ENCODE measurements at places on chromosomes 2 and 18.
A peak's percentile ranks its signal among the peaks of the same experiment; 100 is the strongest.

- DNase-seq, result no peak
These were observed 200.5 kb upstream of the GULP1 start for GRCh38 chr2:188091220-188091619.

- DNase-seq, result no peak
These were observed 14.4 kb downstream of the NGEF start for GRCh38 chr2:232998666-232998985.

GRCh38 chr2:219060821-219061791 is at the start of gene IHH:
Gene IHH, minus strand, starts transcription at chr2:219060921. Its CDS starts 454 bp downstream, at chr2:219060467.
- DNase-seq, result no peak

DNA sequence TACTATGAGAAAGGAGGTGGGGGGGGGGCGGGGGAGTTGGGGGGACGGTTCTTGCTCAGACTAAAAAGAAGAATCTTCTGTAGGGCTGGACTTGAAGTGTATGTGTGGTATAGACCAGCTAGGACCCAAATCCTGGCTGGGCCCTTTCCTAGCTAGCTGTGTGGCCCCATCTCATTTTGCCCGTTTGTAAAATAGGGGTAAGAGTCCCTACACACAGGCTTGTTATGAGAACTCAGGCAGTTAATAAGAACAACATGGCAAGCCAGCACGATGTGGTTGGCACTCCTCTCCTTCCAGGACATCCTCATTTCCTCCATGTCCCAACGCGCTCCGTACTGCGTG is 1.1 kb downstream of the EVA1A start:
- DNase-seq, result no peak

DNA sequence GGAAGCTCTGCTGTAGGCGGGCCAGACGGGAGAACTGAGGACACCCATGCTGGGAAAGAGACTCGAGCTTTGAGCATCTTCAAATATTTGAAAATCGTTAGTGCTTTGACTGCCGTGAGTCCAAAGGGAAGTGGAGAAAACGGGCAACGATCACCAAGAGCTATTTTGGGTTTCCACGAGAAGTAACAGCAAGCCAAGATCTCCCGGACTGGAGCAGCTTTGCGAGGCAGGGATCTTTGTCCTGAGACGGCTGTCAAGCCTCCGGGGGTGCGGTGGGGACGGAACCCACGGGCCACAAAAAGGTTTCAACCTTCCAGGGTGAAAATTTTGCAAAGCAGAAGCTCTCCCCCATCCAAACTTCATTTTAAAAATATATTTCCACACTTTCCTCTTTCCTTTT is 195.8 kb downstream of the NDUFA10 start:
- no peak for DNase-seq

- no peak for DNase-seq
These were observed 358.2 kb upstream of the SPRED2 start for GRCh38 chr2:65790676-65790935.

GRCh38 chr18:39425172-39425850 is 1859.7 kb upstream of the CELF4 start:
- no peak for DNase-seq

GRCh38 chr2:29703336-29703735 is 218.1 kb downstream of the ALK start:
- DNase-seq, result no peak

DNA sequence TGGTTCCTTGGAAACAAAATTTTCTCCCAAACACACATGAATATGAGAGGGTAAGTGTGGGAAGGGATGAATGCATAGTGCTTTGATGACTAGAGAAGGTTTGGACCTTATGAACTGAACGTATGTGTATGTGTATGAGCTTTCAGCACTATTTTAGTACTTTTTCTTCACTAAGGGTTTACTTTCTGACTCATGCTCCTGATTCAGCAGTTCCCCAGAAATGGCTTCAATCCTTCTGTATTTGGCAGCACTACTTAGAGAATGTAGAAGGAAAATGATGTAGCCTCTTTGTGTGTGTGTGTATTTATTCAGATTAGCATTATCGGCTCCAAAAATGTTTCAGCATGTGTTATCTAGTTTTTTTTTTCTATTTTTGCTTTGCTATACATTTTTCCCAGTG is 22.2 kb downstream of the KCNJ3 start:
- no peak for DNase-seq

DNA sequence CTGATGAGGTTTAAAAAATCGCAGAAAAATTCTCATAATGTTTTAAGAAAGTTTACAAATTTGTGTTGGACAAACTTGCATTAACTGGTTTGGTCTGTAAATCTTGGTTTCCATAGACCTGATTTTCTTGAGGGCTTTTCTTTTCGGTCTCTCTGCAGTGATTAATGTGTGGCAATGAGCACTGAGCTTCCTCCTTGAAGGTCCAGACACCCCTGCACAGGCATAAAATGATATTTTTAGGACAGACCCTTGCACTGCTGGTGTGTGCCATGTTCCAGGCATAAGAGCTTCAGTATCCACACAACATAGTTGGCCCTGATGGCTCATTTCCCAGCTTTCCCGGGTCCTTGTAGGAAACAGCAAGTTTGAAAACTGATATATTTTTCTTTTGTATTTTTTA is 33.7 kb downstream of the MRPL33 start:
- no peak for DNase-seq

DNA sequence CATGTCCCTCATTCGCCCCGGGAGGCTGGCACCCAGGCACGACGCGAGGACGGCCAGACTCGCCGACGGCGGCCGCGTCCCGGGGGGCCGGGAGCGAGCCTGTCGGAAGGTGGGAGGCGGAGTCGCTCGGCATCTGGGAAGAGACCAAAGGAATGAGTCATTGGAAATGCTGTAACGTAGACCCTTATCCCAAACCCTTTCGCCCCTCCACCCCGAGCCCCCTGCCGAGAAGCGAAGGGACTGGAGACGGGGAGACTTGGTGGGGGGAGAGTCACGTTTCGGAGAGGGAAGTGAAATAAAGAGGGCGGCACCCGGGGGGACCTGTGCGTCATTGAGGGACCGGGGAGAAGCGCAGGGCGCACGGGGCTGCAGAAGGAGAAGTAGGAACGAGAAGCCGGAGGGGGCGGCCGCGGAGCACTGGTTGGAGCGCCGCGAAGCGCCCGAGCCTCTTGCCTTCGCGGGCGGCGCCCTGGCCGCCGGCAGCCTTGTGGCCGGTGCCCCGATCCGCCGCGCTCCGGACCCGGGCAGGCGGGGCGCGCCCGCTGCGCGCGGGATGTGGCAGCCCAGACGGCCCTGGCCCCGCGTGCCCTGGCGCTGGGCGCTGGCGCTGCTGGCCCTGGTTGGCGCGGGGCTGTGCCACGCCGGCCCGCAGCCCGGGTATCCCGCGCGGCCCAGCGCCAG is at the start of gene EMILIN2:
Gene EMILIN2, plus strand, starts transcription at position 371 of the 681 bp plus-strand sequence. Its CDS starts 183 bp downstream, at position 554.
- DNase-seq, result peak; percentile 88

DNA sequence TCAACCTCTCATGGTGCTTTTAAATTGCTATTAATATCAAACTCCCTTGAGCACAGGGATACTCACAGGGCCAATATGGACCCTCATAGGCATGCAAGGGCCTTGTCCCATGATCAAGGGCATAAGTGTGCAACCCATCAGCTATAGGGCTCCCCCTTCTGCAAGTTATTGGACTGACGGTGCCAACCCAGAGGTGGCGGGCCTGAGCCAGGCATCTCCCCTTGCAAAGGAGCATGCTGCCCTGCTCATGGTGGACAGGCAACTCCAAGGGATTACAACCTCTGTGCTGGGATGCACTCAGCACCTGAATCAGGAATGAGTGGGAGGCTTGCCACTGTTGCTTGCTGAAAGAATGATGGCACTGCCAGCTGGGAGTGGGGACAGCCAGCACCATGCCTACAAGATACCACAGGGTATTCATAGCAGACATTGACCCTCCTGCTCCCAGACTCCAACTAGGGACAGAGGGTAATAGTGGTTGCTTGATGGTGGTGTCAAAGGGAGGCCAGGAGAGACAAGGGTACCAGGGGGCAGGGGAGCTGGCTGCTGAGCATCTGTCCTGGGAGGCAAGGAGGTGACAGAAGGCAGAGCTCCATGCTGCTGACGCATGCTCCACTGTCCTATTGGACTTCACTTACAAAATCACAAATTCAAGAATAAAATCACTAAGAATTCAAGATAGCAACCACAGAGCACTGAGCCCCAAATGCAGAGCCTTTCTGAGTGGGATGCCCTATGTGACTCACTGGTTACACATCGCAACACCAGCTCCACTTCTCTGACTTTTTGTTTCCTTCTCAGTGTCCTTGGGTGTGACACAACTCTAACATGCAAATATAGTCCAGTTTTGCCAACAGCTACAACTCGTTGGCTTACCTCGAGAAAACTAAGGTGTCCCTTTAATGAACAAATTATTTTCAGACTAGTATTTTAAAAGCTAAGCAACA is 157.1 kb upstream of the CCDC150 start:
- DNase-seq, result no peak

- no peak for DNase-seq
These were observed 124.8 kb upstream of the RNF152 start for GRCh38 chr18:62017618-62018017.

DNA sequence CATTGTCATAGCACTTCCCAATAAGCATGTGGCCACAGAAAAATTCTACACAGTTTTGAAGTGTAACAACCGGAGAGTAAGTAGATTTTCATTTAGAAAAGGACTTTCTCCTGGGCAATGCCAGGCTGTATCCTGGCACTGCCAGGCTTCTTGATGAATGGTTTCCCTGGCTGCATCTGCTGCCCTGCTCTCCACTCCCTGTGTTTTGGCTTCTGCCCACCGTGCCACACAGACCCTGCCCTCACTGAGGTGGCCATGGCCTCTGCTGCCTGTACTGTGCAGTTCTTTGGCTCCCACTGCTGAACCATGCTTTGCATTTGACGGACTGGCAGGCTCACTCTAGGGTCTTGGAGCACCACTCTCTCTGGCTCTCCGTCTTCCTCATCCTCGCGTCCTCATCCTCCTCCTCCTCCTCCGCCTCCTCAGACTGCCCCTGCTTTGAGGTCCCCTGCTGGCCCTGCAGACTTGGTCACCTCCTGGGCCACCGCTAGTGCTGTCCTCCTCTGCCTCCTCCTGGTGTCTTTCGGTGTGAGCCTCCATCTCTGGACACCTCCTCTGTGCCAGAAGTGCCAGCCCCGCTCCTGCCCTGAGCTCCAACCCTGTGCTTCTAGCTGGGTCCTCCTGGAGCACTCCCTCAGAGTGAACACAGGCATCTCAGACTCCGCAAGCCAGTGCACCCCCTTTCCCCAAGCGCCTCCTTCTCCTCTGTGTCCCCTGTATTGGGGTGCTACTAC is 45.9 kb upstream of the CNGA3 start:
- no peak for DNase-seq

GRCh38 chr2:19635951-19636510 is 265.8 kb downstream of the TTC32 start:
- DNase-seq, result no peak

DNA sequence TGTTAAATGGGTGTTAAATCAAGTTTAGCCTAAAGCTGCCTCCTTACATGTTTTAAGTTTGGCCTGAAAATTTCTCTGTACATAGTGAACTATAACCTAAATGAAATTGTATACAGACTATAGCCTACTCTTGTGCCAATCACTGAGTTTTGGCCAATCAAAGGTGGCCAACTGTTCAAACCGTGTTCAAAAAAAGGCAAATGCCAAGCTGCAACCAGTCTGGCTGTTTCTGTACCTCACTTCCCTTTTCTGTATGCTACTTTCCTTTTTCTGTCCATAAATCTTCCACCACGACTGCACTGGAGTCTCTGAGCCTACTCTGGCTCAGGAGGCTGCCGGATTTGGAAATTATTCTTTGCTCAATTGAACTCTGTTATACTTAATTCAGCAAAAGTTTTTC is 121.0 kb downstream of the SPOPL start:
- DNase-seq, result no peak

DNA sequence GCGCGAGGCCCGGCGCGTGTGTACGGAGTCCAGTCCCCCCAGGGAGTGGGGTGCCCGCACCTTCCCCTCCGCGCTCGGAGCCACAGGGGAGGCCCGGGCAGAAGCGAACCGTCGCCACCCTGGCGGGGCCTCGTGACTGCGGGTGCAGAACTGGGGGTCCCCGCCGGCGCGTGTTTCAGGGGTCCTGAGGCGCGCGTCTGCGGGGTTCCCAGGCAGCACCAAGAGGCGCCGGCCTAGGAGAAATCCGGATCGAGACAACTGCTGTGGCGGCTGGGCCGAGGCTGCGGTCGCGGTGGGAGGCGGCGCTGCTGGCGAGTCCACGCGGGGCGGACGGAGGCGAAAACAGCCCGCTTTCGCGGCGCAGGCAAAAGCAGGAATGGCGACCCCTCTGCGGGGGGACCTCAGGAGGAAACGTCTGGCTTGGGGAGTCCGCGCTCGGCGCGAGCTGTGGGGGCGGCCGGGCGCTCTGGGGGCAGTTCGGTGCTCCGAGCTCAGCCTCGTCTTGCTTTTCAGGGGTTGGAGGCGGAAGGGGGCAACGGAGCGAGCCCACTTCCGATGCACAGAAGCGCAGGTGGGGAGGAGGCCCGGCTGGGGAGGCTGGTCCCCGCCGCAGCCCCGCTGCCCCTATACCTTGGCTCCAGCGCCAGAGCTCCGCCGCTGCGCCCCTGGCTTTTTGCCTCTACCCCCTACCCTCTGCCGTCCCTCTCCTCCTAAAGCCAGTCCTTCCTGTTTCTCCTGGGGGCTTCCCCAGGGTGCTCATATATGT is 81.5 kb upstream of the LDLRAD4 start:
- no peak for DNase-seq

DNA sequence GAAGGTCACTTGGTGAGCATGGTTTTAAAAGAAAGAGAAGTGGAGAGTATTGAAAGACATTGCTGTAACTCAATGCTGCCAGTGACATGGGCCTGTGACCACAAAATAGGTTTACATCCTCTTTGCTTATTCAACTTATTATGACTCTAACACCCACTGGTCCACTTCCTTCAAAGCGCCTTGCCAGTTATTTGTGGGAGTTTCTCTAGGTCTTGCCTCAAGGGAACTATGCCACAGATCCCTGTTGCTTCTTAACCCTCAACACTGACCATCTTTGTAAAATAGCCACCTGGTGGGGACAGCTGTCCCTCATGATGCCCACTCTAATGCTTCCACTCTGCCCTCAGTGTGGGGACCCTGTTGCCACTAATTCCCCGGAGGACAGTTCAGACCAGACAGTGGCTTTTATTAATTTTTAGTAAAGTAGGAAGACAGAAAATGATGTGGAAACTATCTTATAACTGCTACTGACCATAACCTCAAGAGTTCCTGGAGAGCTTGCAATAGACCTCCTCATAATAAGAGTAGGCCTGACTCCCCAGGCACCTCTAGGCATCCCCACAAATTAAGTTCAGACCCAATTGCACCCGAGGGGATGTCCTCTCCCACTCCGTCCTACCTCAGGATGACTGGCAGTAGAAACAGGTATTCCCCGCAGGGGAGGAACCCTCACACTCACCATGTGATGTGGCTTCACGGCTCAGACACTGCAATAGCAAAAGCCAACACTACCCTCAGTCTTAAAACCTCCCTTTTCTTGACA is 31.3 kb upstream of the SLC25A52 start:
- no peak for DNase-seq
